NCI-H1417 treated with DMSO at 0.1 percent for 48 hours (cell line): ENCODE measurements at places on chromosomes 3 and 15.

GRCh38 chr3:191321019-191321767 is 8.0 kb upstream of the CCDC50 start:
- no peak for DNase-seq

DNA sequence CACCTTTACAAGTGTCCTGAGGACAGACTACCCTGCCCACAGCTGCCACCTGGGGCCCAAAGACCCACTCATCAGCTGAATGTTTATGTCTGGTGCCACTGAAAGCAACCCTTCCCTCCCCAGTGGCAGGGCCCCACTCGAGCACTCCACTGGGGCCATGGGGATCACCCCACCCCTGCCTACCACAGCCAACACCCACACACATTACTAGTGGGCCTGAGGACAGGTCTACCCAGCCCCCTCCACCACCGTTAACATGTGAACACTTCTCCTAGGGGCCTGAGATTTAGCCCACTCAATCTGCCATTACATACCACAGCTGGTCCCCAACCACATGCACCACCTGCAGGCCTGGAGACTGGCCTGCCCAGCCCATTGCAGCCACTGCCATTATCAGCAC is 52.3 kb downstream of the ADAM10 start:
- no peak for DNase-seq

DNA sequence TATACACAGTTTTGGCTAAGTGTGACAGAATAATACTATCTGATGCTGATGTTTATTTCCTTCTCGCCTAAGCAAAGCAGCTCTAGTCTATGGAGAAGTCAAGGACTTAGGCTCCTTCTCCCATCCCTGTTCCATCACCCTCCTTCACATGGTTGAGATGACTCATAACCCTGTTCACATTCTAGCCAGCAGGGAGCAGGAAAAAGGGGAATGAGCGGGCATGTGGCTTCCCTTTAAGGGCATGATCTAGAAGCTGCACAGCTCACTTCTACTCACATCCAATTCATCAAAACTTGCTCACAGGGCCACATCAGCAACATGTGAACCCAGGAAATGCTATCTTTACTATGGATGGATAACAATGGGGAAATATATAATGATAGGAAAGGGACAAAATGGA is 40.9 kb downstream of the CBLB start:
- no peak for DNase-seq

GRCh38 chr15:71357321-71357732 is 242.1 kb downstream of the THSD4 start:
- no peak for DNase-seq

GRCh38 chr15:93495799-93496637 is 407.0 kb upstream of the RGMA start:
- DNase-seq, result no peak

DNA sequence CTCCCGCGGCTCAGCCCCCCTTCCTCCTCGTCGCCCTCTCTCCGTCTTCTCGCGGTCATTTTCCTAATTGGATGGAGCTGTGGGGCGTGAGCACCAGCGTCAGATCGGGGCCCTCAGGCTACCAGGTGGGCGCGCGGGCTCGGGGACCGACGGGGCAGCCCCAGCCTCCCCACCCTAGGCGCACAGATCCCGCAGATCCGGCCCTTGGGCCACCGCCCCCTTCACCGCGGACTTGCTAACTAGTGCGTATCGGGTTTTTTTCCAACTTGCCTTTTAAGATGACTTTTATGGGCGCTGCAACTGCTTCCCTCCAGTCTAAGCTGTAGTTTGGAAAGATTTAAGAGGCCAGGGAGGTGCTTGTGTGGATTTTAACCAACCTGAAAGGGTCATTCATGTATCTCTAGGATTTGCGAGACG is 1.3 kb downstream of the ZNF710 start:
- no peak for DNase-seq

DNA sequence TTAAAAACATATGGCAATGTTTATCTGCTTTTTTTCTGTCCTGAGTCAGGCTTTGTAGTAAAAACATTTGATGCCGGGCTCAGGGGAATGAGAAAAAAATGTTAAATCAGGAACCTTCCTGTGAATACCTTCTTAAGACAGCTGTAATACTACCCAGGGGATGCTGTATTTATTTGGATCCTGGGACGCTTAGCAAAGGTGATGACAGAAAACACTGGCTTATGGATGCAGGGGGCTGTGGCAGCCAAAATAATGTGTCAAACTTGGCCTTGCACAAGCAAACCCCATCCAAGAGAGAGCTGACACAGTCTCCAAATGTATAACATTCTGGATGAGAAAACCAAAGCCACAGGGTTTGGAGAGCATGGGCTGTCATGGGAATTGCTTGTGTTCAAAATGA is 438.2 kb upstream of the PROK2 start:
- no peak for DNase-seq

- DNase-seq, result peak; percentile 90
Observed at GRCh38 chr15:82105451-82106215, 59.8 kb upstream of the MEX3B start.

GRCh38 chr3:194526164-194526563 is 39.4 kb upstream of the ATP13A3 start:
- DNase-seq, result no peak

- DNase-seq, result no peak
Observed at GRCh38 chr3:71010726-71011455, 572.6 kb downstream of the FOXP1 start.

- no peak for DNase-seq
Observed at GRCh38 chr3:116316771-116317170, 128.5 kb downstream of the LSAMP start.

- DNase-seq, result no peak
Observed at GRCh38 chr3:64739971-64740631, 52.3 kb upstream of the ADAMTS9 start.

DNA sequence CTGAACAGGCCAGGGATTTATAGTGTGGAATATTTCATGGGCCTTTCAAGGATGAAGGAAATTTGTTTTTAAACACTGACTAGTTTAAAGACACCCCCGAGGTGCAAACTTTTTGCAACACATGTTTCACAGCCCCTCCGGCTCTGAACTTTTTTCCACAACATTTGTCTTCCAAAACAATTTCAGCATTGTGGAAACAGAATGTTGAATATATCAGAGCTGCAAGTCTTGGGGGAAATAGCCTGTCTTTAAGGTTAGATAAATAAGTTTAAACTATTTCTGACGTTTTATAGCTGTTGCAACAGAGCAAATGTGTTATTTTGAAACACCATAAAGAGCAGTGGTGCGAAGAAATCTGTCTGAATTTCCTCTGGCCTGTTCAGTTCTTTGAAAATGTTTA is 229.2 kb upstream of the GOLGA6L4 start:
- DNase-seq, result no peak

DNA sequence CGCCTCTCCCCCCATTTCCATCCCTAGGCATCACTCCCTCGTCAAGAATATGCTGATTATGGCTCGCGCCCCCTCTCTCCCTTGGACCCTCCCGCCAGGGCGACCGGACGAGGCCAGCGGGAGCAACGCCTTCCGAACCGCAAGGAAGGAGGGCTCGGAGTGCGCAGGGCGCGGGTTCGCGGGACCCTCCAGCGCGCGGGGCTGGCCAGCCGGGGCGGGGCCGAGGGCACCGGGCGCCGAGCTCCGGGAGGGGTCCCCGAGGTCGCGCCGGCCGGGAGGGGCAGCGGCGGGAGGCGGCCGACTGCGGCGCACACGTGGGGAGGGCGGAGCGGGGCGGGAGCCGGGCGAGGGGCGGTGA is 483 bp downstream of the EHD4 start:
- no peak for DNase-seq

GRCh38 chr15:79408041-79408440 is 24.1 kb upstream of the MINAR1 start:
- no peak for DNase-seq

- DNase-seq, result no peak
Observed at GRCh38 chr3:157274644-157275137, 114.7 kb upstream of the CCNL1 start.

DNA sequence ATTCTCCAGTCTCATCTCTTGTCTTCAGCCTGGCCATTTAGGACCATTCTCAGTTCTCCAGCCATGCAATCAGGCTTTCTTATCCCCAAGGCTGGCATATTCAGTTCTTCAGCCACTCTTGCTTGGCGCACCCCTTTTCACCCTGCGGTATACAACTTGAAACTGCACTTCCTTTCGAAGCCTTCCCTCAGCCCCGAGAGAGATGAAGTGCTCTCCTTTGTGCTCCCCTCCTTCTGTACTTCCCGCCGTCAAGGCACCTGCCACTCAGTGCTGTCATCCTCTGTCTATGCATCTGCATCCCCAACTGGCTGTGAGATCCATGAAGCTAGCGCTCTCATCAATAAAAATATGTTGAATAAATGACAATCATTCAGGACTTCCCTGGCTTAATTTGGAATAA is 45.7 kb downstream of the MORC1 start:
- DNase-seq, result no peak

GRCh38 chr15:68691705-68692104 is 112.9 kb downstream of the CORO2B start:
- no peak for DNase-seq

- no peak for DNase-seq
Observed at GRCh38 chr3:151979906-151980305, 106.5 kb downstream of the SUCNR1 start.

DNA sequence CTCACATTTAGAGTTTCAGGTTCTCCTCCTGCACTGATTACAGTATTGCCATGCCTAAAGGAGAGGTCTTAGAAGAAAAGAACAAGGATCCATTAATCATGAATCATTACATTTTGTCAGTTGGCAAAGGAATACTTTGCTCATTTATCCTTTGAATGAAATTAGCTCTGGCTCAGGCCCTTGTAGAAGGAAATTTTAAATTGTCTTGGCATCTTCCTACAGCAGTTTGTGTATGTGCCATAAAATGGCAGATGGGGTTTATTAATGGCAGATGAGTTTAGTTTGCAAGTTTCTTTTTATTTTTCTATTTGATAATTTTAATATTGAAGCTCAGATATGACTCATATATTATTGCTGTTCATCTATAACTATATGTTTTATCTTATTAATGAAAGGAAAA is 181.2 kb upstream of the EPHA3 start:
- no peak for DNase-seq

GRCh38 chr3:184880276-184881019 is 68.5 kb downstream of the VPS8 start:
- no peak for DNase-seq

GRCh38 chr15:98292442-98293240 is 332.1 kb downstream of the ARRDC4 start:
- peak; percentile 16 for DNase-seq

DNA sequence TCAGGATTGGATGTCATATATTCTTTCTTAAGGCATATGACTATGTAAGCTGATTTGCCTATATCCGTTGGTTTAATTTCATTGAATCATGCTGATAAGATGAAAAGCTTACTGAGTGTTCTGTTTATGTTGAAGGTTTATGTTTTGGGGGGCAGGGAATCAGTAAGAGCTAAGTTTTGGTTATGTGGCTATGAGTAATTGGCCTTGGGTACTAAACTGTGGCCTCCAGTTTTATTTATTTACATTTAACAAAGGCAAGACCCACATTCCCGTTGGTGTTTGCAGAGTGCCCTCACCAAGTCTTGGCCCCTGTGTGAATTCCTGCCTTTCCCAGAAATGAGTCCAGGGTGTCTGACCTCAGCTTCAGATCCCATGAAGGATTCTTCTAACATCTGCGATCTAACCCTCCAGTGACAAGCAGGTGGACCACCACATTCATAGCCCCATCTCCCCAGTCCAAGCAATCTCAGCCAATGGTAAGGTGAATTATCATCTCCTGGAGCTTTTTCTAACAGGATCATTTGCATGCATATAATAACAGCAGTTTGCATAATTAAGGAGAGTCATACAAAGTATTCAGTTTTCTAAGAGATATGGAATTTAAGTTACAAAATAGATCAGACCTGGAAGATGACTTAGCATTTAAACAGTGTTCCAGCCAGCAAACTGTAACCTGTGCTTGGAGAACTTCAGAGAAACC is 27.4 kb downstream of the GLDN start:
- no peak for DNase-seq

DNA sequence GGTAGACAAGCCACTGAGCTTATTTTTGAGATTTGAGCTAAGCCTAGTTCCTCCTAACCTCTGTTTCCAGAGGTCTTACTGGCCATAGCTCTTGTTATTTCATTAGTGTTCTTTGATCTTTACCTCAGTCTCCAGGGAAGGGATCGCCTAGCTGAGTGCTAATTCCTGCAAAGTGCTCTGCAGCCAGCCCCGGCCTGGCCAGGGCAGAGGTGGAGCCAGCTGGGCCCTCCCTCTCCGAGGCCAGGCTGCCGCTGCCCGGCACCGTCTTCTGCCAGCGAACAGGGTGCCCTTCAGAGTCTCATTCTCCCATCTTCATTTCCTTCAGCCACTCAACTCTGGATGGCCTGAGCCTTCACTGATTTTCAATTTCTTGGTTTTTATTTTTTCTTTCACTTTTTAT is 19.7 kb downstream of the FAN1 start:
- DNase-seq, result no peak

- DNase-seq, result no peak
Observed at GRCh38 chr3:185595526-185595925, 9.4 kb downstream of the SENP2 start.

- DNase-seq, result no peak
Observed at GRCh38 chr15:67107014-67107812, 41.8 kb downstream of the SMAD3 start.

DNA sequence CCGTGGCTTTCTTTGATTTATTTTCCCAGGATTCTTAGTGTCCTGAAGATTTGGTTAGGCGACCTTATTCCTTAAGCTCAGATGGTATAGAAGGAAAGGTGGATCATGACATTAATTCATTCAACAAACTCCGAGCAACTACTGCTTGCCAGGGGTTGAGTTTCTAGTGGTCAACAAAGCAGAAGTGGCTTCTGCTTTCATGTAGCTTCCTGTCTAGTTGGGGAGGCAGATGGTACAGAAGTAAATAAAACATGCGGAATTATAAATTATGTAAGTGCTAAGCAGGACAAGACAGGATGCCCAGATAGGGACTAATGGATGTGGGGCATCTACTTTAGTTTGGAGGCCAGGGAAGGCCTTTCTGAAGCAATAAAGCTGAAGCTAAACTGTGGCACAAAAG is 15.6 kb downstream of the EEFSEC start:
- DNase-seq, result no peak

GRCh38 chr15:74983725-74984231 is 11.6 kb upstream of the SCAMP5 start:
- DNase-seq, result no peak

- DNase-seq, result no peak
Observed at GRCh38 chr15:52523647-52524046, 5.0 kb downstream of the MYO5A start.

GRCh38 chr15:65006876-65007275 is 17.2 kb upstream of the SPG21 start:
- no peak for DNase-seq

GRCh38 chr15:72782274-72783003 is 1.1 kb downstream of the ADPGK start:
- no peak for DNase-seq

DNA sequence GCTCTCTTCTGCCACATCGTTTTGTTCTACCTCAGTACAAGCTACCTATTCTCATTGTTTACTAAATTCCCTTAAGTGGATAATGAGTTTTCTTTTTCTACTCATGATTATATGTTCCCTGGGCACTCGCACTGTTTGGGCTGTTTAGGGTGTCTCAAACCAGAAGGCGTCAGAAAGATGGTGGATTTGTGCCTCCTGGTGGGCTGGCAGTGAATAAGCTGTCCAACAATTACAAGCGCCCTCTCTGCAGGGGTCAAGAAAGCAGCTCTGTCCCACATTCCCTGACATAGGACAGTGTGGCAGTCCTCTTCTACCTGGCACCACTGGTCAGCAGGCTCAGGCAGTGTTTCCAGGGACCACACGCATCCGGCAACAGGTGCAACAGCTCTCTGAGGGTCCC is 173.4 kb upstream of the PPP2R3A start:
- peak; percentile 10 for DNase-seq
